Psoas muscle (tissue), 8 donors: ENCODE measurements at places on chromosomes 3 and 15. TPM values are rescaled to one million over a fixed set of nuclear protein-coding genes. Genes with fewer than 3 reads are reported as not detected.

GRCh38 chr15:57251941-57252340 lies 124.4 kb upstream of the CGNL1 start:
- DNase-seq: no peak

DNA sequence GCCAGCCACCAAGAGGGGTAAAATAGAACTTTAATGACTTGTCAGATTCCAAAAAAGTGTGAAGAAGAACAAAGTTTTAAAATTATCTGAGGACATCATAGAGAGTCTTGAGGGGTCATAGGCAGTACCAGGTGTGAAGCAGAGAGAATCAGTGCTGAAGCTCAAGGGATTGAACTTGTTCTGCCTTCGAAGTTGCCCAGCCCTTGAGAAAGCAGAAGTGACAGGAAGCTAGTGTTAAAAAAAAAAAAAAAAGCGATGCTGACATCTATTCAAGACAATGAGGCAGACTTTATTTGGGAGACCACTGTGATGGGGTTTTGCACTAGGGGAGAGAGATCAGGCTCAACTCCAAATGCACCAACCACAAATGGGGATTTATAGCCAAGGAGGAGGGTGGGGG lies 21.8 kb downstream of the FBXO22 start:
- DNase-seq: no peak

DNA sequence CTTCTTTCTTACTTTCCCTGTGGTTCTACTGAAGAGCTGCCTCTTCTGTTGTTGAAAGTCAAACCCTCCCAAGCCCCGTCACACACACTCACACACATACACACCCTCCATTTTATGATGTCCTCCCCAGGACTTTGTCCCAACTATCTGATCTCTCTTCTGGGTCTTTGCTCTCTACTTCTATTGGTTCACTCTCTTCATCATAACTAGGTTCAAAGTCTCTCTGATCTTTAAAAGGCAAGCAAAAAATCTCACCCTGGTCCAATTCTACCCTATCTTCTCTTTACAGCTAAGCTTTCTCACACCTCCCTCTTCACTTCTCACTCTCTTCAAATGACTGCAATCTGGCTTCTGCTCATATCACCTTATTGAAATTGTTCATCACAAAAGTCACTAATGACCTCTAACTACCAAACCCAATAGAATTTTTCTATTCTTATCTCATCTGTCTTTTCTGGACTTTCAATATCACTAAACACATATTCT lies 34.8 kb downstream of the LRRFIP2 start:
- no peak for DNase-seq

- no peak for DNase-seq
These were observed 302.5 kb upstream of the GADL1 start for GRCh38 chr3:31196881-31197364.

NAALADL2 gene
- 0.68 TPM for polyA plus RNA-seq

DNA sequence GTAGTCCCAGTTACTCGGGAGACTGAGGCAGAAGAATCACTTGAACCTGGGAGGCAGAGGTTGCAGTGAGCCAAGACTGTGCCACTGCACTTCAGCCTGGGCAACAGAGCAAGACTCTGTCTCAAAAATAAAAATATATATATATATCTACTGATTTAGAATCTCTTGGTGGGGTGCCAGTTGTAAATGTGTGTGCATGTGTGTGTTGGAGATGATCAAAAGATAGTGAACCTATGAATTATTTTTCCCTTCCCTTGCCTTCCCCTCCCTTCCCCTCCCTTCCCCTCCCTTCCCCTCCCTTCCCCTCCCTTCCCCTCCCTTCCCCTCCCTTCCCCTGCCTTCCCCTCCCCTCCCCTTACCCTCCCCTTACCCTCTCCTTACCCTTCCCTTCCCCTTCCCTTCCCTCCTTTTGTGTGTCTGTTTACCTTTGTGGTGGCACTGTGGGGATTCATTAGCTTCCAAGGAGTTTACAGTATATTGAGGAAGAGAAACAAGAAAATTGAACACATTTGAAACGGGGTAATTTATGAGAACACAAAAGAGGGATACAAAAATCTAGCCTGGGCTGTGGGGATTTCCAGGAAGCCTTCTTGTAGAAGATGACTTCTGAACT lies 281.5 kb upstream of the DPPA4 start:
- DNase-seq: no peak

DNA sequence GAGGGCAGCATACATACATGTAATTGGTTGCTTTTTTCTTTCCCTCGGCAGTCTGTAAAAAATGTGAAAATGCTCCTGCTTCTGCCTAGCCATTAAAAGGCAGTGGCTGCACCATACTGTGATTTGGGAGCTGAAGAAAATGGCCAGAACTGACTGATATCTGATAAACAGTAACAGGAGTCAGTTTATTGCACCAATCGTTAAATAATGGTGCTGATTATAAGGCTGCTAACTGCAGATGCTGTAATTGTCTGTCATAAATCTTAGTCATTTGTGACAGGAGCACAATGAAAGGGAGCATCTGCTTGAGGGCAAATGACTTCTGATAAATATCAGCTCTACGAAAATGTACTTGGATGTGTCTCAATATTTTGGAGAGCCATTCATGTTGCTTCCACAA lies 263.1 kb upstream of the DNAJC19 start:
- DNase-seq: no peak
